ENCODE measurements at places on chromosomes 6 and 20. TPM values are rescaled to one million over a fixed set of nuclear protein-coding genes. Genes with fewer than 3 reads are reported as not detected.

DNA sequence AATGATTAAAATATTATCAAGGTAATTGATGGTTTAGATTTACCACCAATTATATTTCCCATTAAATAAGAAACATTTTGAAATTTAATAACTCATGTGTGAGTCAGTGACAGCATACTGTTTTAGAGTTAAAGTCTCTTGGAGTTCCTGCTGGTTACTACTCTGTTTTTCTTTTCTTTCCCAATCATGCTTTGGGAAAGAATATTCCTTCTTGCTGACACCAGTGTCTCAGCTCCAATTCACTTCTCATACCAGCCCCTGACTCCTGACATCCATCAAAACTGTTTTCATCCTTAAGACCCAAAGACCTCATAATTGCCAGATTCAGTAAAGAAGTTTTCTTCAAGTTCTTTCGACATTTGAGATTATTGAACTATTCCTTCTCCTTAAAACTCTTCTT lies 50.3 kb downstream of the AIG1 start:
- no peak for DNase-seq

GRCh38 chr6:47402081-47402480 lies 75.5 kb upstream of the CD2AP start:
- DNase-seq, result no peak

- DNase-seq, result no peak
These were observed 157.4 kb downstream of the CFAP61 start for GRCh38 chr20:20209684-20210083.

NKX2-4 gene
- total RNA-seq, result not detected

DNA sequence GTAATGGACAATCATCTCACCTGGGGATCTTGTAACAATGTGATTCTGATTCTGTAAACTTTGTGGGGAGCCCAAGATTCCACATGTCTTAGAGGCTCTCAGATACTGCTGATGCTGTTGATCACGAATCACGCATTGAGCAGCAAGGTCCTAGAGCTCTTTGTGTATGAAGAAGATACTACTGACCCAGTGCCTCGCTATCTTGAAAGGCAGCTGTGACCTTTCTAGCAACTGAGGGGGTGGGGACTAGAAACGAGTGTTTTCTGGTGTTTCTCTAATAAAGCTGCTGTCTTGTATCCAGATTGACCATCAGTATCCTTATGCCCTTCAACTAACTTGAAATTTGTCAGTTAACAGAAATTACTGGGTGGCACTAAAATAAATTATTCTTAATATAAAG lies 142.9 kb downstream of the MTHFD1L start:
- no peak for DNase-seq

ABHD16B gene
- 0.16 TPM for total RNA-seq

SLC39A7 gene
- 33.0 TPM for total RNA-seq

ECT2L gene
- total RNA-seq, result not detected

GRCh38 chr6:6586671-6587526 lies 1.6 kb upstream of the LY86 start:
- DNase-seq, result peak; percentile 24

DNA sequence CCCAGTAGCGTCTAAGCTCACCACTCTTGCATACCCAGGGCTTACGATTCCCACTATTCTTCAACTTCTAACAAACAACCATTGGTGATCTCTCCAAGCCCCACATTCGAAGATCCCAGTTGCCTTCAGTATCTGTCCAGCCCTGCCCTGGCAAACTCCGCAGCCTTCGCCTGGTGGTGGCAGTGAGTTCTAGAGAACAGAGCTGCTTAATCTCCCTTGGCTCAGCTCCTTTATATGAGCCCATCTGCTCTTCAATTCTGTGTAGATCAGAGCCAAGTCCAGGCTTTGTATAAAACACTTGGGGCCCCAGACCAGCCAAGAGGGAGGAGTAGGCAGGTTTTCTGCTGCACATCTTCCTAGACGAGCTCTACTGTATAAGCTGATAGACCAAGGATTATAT lies 193.3 kb downstream of the PHACTR1 start:
- no peak for DNase-seq

DNA sequence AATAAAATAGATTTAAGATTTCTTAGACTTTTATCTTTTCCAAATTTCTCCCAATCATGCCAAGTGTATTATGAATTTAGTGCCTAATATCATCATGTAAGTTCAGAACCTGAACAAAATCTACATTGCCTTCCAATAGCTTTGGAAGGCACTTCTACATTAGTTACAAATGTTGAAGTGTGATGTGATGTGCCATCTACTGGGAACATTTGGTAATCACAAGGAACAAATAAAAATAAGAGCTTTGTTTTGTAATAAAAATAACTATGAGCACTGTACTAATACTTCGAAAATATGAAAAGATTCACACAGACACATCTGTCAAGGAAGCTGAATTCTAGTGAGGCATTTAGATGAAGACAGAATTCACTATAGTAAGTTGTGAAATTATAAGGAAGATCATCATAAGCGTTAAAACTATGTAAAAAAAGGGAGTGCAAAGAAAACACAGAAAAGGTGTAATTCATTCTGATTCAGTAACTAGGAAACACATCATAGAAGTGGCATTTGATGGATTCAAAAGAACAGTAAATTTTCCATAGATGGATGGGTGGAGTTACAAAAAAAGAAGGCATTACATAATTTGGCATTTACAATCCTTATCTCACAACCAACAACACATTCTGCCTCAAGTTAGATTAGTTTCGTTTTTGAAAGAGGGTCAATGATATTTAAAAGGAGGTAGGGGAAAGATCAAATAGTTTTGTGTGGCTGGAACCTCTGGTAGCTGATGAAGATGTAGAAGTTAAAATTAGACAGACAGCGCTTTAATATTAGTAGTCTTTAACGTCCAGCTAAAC lies 161.0 kb downstream of the ASCC3 start:
- DNase-seq, result no peak

DNA sequence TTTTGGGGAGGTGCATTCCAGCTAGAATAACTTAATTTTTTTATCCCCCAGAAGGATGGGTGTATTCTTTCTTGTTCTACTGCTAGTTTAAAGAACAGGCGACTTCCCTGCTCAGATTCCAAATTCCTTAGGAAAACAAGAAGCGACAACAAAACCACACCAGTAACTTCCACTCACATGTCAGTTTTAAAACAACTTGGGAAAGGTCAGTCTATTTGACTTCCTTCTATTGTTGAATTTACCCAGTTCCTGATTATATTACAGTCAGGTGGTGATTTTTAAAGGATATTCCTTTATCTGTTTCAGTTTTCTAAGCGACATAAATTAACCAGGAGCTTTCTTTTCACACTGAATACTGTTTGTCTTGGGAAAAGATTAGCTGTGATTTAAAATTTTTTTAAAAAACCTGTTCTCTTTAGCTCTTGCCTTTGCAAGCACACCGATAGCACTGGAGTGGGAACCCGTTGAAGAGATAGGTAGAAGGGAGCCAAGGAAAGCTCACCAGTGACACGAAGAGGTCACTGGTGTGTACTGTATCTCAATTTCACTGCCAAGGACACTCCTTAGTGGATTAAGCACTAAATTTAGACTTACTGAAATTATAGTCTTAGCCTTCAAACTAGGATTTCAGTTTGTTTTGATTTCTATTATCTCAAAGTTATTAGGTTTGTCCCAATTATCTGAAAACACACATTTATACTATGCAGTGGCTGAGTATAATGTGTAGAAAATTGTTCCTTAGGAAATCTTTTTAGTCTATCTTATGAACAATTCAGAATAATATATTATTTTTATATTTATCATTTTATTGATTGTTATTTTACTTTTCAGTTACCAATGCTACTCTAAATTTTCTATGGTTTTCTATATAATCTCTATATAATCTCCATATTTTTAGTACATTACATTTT lies 22.3 kb downstream of the MARCKS start:
- peak; percentile 27 for DNase-seq

DNA sequence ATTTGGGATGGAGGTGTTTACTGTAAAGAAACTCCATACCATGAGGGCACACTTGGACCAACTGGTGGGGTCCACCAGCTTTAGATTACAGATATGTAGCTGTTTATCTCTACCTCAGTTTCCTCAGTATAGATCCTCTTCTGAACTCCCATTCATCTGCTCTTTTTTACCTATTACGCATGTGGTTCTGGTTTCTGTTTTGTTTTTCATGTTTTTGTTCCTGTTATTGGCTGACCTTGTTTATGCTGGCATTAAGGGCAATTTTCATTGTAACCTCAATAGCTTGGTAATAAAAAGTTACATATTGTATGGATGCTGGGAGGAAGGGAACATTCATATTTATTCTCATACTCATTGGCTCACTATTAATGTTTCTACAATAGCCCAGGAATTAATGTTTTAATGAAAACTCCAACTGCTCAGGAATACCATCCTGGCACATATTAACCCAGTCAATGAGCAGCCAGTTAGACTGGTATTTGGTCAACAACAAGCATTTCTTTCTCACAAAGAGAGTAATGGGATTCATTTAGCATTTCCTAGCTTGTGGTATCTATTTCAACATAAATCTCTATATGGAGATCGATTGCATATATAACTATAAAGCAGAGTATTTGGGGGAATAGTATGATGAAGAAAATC lies 83.8 kb upstream of the FAM184A start:
- no peak for DNase-seq

DNA sequence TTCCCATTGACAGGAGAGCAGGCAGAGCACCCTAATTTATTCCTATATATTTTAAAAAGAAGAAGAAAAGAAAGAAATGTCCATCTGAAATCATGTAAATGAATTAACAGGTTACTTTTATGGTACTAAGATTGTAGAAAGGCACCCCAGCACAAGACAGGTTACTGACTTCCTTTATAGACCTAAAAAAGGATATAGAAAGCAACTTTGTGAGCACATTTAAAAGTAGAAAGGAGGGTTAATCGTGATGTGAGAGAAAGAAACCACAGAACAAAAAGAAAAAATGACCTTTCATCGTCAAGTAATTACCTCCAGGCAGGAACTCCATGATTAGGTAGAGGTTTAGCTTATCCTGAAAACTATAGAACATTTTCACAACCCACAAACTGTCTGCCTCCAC lies 29.9 kb downstream of the STK38 start:
- no peak for DNase-seq

MRPS10 gene
- total RNA-seq, result 35.2 TPM

ADIG gene
- total RNA-seq, result not detected

DNA sequence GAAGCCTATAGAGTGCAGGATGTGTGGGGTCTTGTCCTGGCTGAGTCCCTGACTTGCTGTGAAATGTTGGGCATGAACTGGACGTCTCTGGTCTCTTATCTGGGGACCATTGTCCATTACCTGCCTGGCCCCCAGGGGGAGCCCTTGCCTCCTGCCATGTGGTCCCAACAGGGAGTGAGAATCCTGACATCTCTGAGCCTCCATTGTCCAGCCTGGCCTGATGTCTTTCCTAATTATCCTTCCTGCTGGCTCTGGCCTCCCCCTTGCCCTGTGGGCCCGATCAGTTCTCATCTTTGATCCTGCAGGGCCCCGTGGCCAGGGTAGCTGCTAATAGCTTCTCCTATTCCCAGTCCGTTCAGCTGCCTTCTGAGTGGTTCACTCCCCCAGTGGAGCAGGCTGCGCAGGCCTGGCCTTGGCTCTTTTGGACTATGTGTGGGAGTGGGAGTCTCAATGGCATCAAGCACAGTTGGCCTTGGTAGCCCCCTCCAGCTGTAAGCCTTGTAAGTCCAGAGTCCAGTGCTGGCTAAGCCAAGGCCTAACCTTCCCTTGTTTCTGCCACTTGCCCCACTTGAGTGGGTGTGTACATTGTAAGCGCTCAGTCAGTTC lies 77.9 kb upstream of the RALY start:
- DNase-seq, result peak; percentile 76

GRCh38 chr6:18218233-18218632 lies 46.1 kb downstream of the DEK start:
- DNase-seq, result no peak

DNA sequence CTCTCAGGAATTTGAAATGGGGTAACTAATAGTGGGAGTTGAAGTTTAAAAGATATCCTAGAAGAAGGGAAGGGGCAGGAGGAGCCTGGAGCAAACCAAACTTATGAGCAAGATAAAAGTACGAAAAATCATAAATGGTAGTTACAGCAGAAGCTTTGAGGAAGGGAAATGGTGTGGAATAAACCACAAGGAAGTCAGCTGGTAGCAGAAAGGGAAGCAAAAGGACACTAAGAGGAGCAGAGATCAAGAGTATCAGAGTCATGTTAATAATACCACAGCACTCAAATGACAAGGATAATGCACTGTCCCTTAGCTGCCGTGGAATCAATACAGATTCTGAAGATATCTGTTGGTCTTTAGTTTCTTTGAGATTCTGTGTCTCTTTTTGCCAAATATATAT lies 44.9 kb upstream of the CCDC28A start:
- DNase-seq, result no peak

DNA sequence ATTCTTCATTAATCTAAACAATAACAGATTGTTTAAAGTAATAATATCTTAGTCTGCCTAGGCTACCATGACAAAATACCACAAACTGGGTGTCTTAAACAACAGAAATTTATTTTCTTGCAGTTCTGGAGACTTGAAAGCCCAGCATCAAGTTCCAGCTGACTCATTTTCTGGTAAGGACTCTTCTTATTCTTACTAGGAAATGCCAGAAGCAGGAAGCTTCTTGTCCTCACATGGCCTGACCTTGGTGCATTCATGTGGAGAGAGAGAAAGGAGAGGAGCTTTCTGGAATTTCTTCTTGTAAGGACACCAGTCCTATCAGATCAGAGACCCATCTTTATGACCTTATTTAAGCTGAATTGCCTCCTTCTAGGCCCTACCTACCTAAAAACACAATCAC lies 110.5 kb downstream of the ANKRD60 start:
- DNase-seq, result no peak

GRCh38 chr20:6626805-6627204 lies 140.7 kb upstream of the BMP2 start:
- no peak for DNase-seq

- no peak for DNase-seq
These were observed 149.9 kb downstream of the MYB start for GRCh38 chr6:135331002-135331401.

GRCh38 chr6:92069781-92070180 lies 1349.6 kb downstream of the EPHA7 start:
- no peak for DNase-seq

DNA sequence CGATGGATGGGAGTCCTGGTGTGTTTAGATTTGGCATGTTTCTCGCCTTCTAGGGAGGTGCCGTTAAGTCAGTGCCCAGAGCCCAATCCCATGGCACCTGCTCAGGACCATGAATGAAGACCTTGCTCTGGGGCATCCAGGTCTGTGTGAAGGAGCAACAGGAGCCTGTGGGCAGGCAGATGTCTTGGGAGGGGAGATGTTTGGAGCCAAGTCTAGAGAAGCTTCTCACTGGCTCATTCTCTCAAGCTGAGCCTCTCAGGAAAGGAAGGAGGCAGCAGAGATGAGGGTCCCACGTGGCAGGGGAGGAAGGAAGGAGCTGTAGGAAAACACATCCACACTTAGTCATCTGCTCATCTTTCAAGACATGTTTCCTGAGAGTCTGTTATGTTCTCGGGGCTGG lies 9.5 kb upstream of the SIRPB1 start:
- DNase-seq, result no peak

TCP11 gene
- total RNA-seq, result not detected

- no peak for DNase-seq
These were observed 1159.7 kb downstream of the GRIK2 start for GRCh38 chr6:102553214-102553613.

LST1 gene
- 11.1 TPM for total RNA-seq

- DNase-seq, result peak; percentile 60
These were observed 92.9 kb upstream of the TOX2 start for GRCh38 chr20:43821795-43822194.
